ENCODE measurements at places on chromosomes 1 and 21.

- no peak for DNase-seq
Measured at GRCh38 chr1:182338806-182339370, 52.7 kb downstream of the GLUL start.

DNA sequence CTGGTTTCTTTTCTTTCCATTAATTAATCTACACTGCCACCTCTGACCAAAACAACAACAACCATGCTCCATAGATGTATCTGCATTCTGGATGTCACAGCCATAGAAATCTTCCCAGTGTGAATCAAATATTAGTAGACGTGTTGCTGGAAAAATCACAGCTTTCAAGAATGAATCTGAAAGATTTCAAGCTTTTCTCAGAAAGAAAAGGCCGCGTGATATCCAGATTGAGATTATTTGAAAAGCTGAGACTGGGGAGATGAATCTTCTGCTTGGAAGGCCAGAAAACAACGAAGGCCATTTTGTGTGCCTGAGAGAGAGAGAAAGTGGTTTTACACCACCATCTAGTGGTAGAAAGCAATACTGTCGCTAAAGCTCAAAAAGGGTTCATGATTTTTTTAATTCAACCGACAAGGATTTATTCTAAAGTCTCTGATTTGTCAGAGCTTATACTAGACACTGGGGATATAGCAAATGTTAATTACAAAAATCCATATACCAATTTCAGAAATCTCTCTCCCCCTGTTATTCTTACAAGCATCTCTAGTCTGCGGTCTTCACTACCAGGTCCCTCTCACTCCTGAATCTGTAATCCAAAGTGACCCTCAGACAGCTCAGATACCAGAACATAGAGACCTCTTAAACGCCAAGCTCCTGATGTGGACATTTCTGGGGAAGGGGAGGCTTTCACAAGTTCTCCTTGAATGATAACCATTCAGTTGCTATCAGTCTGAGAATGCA is 87.5 kb upstream of the SGIP1 start:
- DNase-seq: no peak

DNA sequence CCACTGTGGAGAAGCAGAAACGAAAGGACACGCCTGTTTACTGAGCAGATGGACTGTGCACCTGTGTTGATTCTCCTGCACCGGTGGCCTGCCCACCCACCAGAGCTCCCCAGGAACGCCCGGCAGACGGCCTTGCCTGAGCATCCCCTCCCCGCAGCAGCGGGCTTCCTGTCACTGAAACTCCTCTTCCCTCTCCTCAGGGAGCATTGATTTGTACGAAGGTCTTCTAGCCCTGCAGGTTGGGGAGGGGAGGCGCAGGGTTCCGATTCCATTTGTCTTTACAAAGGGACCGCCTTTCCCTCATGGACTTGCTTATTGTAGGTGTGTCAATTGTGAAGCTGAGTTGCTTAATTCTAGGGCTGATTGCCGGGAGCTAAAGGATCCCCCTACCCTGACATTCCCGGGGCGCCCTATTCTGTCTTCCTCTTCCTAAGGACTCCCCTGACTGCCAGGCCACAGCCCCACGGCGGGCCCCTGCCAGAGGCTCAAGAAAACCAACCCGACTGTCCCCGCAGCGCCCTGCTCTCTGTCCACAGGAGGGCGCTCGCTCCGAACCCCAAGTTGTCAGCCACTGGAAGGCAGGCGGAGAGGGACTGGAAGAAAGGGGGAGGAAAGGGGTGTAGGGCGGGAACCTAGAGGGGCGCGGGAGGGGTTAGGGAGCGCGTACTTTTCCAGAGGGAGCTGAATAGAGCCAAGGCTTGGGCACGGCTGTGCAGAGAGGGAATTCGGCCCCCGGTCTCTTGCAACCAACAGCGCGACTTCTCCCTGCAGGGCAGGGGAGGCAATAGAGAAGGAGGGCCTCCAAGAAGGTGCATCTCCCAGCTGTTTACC is 2.8 kb downstream of the S100A6 start:
- peak; percentile 22 for DNase-seq

DNA sequence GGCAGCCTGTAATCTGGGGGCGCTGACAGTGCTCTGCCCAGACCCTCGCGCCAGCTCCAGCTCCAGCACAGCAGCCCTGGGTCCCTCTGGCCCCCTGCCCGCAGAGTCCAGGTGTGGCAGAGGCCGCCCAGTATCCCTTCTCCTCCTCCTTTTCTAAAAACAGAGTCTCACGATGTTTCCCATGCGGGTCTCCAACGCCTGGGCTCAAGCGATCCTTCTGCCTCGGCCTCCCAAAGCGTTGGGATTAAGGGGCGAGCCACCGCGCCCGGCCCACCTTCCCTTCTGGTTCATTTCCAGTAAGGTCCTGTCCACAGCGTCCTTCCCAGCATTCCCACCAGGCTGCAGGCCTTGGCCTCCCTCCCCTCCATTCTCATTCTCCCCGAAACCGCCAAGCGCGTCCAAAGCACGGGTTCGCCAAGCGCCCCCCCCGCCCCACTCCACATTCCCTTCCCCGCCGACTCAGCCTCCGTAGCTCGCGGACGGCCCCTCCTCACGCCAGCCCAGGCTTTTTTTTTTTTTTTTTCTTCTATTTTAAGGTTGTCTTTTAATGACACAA is 2.0 kb upstream of the PCBP3 start:
- no peak for DNase-seq

DNA sequence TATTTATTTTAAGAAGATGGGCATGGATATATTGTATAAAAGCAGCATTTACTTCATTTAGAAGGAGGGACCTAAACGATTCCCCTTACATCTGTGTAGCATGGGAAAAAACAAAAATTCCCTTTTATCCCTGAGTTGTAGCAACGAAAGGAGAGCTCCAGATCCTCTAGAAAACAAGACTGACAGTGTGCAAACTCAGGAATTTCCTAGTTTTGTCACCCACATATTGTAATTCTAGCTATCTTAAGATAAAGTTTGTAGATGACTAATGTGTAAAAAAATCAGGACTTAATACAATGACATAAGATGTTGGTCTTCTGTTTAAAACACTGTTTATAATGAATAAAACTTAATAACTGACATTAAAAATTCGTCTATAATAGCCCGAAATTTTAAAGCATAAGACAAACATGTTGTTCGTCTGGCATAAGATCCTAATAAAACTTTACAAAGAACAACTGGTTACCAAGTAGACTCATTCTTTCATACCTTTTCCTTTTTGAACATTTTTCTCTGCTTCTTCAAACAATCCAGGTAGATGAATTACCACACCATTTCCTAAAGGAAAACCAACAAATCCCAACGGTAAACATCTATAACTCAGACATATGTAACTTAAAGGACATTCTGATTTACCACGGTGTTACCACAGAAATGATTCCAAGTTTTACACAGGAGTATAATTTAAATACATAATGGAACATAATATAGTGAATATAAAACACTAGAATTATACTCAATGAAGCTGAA is 15.2 kb downstream of the ADSS2 start:
- no peak for DNase-seq

DNA sequence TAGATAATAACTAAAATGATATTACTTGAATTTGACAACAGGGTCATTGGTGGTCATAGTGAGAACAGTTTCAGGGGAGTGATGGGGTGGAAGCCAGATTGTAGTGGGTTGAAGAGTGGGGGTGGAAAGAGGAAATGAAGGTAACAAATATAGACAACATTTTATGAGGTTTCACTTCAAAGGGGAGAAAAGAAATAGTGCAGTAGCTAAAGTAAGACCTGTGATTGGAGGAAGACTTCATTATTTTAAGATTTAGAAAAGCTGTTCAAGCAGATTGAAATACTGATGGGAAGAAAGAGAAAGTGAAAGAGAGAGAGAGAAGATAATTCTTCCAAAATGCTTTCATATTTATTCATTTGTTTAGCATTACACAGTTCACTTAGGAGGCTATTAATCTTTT is 52.0 kb upstream of the KCNA3 start:
- DNase-seq: no peak

GRCh38 chr1:44077421-44077820 is 41.2 kb upstream of the KLF17 start:
- no peak for DNase-seq

GRCh38 chr1:119865627-119866026 is 30.7 kb downstream of the ADAM30 start:
- no peak for DNase-seq

- no peak for DNase-seq
Measured at GRCh38 chr1:45122724-45123123, 83.7 kb downstream of the ZSWIM5 start.

DNA sequence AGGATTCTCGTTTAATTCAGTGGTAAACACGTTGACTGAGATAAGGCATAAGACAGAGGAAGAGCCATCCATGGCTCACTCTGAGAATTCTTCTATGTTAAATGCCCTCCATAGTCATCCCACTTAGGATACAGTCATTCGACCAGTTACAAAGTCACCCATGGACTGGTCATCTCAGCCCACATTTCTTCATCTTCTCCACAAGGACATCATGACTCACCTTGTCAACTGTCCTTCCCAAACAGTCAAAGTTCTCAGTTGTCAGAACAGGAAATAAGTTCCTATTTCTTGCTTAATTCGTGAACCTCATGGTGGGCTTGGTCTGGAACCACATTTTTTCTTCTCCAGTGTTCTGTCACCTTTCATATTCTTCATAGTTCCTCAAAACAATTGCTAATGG is 133.2 kb downstream of the TGFB2 start:
- DNase-seq: no peak

DNA sequence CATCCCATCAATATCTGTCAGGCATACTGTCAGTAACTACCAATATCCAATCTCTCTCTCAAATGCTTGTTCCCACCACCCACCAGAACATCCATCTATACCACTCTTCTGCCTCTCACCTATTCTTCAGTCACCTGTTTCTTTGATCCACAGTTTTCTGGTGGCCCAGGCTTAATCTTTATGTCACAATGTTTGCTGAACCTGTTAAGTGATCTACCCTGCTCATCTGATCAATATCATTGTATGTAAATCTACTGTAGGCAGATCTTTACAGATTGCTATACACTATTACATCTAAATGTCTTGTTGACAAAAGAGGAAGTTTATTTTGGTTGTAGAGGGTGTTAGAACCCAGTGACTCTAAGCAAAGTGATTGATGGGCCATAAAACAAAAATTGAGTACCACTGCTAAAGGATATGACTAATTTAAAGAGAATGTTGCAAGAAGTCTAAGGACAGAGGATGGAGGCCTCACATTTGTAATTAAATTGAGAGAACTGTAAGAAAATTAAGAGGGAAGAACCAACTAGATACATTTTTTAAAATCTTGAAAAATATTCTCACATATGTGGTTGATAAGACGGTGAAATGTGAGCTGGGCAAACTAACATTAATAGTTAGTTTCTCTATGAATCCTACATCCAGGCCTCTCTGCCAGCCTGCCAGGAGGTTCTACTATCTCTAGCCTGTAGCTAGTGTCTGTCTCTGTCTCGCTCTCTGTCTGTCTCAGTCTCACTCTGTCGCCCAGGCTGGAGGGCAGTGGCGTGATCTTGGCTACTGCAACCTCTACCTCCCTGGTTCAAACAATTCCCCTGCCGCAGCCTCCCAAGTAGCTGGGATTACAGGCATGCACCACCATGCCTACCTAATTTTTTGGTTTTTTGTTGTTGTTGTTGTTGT is 34.1 kb downstream of the EGLN1 start:
- DNase-seq: no peak

GRCh38 chr1:99970713-99971255 is 988 bp downstream of the SLC35A3 start:
- no peak for DNase-seq

DNA sequence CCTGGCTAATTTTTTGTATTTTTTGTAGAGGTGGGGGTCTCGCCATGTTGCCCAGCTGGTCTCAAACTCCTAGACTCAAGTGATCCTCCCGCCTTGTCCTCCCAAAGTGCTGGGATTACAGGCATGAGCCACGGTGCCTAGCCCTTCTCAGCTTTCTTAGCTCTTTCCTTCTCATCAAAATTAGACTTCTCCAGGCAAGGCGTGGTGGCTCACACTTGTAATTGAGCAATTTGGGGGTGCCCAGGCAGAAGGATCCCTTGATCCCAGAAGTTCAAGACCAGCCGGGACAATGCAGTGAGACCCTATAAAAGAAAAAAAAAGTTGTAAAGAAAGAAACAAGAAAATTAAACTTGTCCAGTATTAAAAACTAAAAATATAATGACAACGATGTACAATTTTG is 112.6 kb upstream of the ERRFI1 start:
- DNase-seq: no peak

DNA sequence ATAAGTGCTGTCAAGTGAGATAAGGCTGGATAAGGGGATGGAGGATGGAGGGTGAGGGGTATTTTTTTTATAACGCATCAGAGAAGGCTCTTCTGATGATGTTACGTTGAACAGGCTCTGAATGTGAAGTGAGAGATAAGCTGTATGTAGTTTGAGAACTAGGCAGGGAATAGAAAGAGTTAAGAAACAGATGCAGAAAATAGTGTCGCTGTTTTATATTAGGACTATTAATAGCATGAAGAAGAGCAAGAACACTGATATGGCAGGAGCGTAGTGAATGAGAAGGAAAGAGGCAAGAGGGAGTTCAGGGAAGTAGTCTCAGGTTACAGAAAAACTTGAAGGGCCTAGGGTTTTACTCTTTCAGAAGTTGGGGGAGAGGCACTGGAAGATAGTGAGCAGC is 59.8 kb downstream of the GPR88 start:
- no peak for DNase-seq

- no peak for DNase-seq
Measured at GRCh38 chr1:38994196-38994595, 3.1 kb downstream of the AKIRIN1 start.

DNA sequence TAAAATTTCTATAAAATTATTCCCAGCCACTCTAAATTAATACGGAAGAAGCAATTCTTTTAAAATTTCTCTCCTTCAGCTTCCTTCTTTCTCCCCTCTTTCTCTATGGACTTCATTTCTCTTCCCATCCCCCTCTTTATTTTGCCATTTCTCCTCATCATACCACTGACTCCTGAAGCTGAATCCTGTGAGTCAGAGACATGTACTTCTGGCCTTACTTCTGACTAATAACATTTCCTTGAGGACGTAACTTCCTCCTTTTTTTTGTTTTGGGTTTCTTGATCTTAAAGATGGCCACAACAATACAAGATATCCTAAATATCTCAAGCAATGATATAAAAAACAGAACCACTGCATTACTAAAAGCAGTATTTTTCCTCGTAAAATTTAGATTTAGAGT is 63.6 kb upstream of the DENND1B start:
- DNase-seq: no peak

GRCh38 chr1:52402860-52403240 is 1.4 kb downstream of the ORC1 start:
- DNase-seq: no peak

GRCh38 chr1:39758556-39759435 is 12.4 kb downstream of the OXCT2 start:
- DNase-seq: no peak

GRCh38 chr1:92728697-92729096 is 56.2 kb downstream of the EVI5 start:
- no peak for DNase-seq
